Progenitor cell of endocrine pancreas (in vitro differentiated cells): ENCODE measurements at places on chromosomes 7 and 10.

DNA sequence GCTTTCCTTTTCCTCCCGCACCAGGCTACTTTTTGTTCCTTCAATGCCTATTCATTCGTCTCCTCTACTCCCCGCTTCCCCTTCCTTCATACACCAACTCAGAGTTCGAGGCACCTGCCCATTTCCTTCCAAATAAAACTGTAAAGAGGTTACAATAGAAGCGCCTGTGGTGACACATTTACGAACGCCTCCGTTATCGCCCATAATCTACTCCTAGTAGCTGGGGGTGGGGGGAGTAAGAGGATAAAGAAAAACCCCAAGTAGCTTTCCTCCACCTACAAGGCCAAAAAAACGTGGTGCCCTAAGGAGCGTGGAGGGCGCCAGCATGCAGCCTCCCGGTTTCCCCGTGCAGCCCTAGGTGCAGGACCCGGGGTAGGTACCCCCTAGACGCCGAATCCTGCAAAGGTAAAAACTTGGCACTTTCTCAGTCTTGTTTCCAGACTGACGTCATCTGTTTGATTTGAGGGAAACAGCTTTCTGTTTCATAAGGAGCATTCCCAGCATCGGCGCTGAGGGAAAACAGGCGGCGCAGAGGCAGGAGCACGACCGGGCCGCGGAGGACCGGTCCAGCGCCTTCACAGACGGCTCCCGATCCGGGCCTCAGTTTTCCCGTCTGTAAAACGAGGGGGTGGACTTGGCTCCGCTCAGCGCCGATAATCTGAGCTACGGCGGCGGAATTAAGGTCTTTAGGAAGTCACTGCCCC lies 922 bp downstream of the PPA1 start:
- no peak for DNase-seq

DNA sequence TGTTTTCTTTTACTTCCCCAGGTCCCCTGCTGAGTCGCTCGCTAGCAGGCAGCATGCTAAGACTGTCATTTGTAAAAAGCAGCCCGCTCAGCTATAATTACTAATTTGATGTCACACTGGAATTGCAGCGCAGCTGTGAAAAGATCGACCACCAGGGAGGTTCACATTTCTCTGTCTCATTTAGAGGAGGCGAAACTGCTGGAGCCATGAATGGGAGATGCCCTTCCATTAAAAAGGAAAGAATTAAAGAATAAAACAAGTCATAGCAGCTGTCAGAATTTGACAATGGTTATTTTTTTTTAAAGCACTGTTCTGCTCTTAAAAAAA lies 153.5 kb downstream of the PIP4K2A start:
- DNase-seq, result no peak

DNA sequence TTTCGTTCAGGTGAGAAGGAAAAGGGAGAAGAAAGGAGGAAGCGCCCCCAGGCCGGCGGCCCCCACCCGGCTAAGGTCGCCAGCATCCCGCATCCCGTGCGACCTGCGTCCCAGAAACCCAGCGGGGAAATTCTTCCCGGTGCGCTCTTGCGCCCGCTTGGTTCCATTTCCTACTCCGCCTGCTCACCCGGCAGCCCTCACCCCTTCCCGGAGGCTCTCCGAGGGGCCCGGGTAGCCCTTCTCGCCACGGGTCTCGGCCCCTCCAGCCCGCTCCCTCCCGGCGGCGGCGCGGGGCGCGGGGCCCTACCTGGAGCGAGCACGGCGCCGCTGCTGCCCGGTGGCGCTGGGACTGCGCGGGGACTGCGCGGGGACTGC lies at the start of gene PRKCQ:
PRKCQ (minus strand) TSS at position 373 of the 375 bp plus-strand sequence. CDS start 65,141 bp downstream, outside the sequence.
- no peak for DNase-seq

DNA sequence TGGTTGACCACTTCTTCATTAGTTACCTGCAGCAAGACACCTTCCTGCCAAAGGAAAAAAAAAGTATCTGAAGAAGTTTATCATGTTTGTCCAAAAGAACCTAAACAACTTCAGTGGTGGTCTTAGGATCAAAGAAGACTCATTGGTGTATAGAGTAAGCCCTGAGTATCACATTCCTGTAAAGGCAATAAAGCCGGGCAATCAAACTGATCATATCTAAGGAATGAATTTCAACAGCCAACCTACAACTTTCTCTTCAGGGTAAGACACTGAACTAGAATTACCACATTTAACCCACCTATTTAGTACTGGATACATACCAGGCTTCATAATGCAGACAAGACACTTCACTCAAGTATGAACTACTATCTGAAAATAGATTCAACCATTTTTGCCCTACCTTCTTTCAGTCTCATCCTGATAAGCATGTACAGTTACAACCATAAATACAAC lies 10.1 kb downstream of the HNRNPA2B1 start:
- DNase-seq, result no peak

GRCh38 chr7:83514977-83515376 lies 134.0 kb downstream of the SEMA3E start:
- DNase-seq, result no peak

DNA sequence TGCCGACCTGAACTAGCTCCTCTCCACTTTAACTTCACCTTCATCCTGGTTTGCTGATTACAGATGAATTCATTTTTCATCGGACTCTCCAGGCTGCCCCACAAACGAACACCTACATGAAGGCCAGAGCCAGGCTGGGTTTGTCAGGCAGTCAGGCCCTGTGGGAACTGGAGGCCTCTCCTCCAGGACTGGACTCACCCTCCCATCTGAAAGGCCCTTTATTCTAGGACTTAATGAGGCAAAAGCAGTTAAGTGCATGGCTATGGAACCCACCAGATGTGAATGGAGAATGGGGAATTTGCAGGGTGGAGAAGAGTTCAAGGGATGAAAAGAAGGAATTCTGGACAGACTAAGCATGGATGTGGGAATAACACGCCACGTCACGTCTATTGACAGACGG lies 170.8 kb downstream of the ARHGAP12 start:
- no peak for DNase-seq

- no peak for DNase-seq
These were observed 950.1 kb downstream of the GRM8 start for GRCh38 chr7:126302639-126303038.

DNA sequence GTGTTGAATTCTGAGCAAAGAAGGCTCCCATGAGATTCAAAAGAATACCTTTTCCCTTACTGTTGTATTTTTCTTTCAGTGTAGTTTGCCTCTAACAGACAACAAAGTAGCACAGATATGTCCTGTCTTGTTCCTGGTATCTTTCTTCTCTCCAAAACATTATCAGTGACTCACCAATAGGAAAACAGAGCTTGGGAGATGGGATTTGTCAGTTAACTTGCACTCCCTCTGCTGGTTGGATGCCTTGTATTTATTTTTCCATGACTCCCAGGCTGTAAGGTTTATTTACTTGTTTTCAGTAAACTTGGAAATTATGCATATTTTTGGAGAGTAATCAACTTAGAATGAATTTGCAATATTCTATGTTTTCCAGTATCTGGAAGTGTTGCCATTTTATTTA lies 129.7 kb downstream of the SAMD9 start:
- no peak for DNase-seq

DNA sequence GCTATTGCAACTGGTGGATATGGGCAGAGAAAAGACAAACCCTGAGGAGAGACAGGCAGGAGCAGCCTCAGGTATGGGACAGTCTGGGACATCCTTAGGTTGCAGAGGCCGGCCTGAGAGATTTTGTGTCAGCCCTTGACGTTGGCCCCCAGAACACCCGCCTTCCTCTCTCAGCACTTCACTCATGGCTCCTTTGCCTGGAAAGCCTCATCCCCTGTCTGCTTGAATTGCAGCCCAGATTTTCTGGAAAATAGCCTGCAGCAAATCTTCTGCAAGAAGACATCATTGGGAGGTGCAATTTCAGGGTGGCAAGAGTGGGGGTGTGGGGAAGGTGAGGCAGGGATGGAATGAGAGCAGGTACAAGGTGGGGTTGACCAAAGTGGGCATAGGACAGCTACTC lies 2.2 kb upstream of the FRMD4A start:
- no peak for DNase-seq

DNA sequence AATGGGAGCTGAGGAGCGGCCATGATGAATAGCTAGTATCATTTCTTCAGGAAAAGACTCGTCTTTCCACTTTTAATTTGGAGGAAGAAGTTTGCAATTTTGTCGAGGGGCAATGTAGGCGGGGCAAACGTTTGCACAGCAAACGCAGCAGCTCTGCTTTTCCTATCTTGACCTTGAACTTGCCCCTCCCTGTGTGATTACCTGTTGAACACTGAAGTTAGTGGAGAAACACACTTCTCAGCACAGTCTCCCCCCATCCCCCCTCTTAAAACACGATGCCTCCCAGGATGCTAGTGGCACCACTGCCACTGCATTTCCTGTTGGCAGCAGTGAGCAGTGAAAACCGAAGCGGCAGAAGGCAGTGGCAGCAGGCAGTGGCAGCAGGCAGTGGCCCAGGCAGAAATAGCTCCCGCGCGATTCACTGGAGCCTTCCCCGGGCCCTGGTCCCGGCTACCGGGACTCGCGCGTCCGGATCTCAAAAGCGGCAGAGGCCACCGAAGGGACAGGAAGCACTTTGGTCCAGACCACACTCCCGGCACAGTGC lies at the start of gene EPDR1:
EPDR1 (plus strand) TSS at position 336 of the 544 bp plus-strand sequence. CDS start 300 bp downstream, outside the sequence.
- peak; percentile 26 for DNase-seq

DNA sequence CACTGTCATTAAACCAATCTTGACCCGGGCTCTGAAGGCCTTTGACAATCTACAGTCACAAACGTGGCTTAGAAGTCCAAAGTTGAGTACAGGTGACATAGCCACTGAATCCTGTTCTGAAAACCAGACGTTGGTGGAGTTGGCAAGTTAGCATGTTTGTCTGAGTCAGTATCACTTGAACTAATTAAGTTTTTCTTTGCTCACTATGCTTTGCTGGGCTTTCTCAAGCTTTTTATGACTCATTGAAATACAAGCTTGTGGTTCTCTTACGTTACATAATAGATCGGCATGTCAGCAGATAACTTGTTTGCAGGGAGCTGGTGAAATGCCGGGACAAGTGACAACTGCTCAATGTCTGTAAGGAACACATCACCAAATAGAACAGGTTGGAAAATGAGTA lies 53.8 kb downstream of the ARL5B start:
- DNase-seq, result no peak

DNA sequence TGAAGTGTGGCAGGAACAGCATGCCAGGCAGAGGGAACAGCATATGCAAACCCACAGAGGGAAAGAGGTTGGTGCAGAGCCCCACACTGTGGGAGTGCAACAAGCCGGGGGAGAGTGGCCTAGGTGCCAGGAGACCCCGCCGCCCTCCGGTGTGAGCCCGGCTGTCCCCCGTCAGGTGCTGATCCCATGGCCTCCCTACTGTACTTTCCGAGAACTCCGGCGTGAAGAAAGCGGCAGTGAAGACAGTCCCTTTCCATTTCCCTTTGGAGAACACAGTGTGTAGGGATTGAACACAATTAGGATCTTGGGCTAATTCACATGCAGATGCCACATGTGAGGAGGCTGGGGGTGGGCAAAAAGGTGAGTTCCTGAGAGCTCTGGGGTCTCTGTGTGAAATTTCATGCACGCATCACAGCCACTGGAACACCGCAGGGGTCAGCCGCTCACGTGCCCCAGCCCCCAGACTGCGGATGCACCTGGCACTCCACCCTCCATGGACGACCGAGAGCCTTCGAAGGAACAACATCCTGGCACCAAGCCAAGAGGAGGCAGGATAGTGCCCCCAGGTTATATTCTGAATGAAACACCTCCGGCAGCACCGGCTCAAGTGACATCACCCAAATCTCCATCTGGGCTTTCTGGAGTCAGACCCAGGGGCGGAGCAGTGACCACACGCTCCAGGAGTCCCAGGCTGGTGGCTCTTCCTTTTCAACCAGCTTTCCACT lies 82.1 kb upstream of the PPP2R2D start:
- peak; percentile 6 for DNase-seq

GRCh38 chr7:7739204-7740036 lies 21.0 kb upstream of the RPA3 start:
- no peak for DNase-seq

DNA sequence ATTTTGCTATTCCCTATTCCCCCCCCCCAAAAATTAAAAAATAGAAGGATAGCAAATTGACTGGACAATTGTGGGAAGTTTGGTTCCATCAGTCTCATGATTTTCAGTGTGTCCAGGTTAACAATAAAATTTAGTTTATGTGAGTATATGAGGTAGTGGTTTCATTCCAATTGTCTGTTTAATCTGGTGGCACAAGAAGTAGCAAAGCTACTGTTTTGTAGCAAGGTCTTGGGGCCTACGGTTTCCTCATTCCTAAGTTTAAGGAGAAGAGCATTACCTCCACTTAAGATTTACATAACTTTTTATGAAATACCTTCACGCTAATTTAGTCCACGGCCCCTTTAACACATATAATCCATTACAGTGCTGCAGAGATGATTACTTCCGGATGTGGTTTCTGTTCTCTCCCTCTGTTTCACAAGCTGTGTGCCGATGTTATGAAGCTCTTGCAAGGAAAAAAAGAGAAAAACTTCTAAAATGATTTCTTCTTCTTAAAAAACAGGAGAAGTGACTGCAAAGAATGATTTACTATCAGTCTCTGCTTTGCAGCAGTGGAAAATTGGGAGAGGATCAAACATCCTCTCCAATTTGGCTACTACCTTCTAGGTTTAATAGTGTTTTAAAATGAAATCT lies 32.7 kb upstream of the NPVF start:
- no peak for DNase-seq

GRCh38 chr7:2258661-2259365 lies 16.8 kb downstream of the NUDT1 start:
- no peak for DNase-seq

- no peak for DNase-seq
These were observed 35.3 kb upstream of the ANK3 start for GRCh38 chr10:60424971-60425370.

DNA sequence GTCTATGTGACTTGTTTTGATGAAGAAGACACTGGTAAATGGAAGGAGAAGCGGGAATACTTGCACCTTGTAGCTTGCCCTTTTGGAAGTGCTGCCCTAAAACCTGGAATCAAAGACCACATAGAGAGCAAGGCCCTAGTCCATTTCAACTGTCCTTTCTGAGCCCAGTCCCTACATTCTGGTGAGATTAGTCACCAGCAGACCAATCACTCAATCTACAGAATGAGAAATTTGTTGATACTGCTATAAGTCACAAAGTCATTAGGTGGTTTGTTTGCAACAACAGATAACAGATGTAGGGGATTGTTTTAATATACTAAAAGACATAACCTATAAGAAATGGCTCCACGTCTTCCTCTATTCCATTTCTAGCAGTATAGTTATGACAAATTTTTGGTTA lies 33.6 kb downstream of the WASL start:
- no peak for DNase-seq

DNA sequence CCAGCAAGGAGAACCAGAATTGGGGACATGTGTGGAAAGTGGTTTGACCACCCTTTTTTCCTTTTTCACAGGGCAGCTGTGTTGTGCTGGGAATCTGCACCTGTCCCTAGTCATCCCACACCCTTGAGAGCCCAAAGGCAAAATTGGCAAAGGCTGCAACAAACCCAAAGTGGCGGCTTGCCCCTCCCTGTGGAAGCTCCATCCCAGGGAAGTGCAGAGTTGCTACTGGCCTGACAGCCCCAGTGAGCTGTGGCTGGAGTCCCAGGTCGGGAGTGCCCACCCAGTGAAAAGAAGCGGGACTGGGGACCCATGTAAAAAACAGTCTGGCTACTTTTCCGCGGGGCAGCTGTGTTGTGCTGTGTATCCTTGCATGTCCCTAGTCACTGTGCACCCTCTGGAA lies 109.1 kb upstream of the GRM3 start:
- no peak for DNase-seq
